ENCODE measurements at places on chromosomes 2 and 18.

DNA sequence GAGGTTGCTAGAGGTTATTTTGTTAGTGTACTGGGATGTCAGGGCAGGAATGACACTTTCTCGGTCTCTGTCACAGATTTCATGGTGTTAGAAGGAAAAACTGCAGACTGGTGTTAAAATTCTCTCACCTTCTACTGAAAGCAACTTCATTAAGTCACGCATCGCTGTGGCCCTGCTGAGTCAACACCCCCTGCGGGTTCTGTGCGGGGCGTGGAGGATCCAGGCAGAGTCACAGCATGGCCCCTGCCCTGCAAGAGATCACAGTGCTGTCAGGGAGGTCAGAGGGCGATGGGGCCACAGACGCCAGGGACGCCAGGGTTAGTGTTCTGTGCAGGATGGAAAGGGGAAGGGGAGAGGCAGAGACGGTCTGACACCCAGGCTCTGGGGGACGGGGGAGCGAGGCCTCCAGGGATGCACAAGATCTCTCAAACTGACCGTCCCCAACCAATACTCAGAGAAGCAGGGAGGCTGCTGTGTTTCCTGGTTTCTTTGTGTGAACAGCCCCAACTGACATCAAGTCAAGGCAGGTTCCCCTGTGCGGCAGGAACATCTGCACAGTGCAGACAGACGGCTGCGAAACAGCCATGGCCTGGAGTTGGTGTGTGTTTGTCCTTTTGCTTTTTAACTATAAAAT, 354.9 kb upstream of the SALL3 start:
- no peak for DNase-seq

DNA sequence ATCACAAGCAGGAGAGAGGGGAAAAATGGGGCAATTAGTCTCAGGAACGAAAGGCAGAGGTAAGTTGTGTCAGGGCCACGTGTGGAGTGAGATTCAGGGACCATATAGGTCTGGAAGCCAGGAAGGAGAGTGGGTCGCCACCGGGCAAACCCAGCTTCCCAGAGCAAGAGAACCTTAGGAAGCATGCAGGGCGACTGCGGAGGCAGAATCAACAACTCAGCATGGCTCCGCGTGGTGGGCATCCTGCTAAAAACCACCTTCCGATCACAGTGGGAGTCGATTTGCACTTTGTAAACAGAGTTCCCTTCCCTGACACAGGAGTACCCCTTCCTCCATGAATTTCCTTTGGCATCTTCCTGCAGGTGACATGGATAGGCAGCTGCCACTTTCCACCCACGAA, 114.6 kb downstream of the TTC32 start:
- no peak for DNase-seq

DNA sequence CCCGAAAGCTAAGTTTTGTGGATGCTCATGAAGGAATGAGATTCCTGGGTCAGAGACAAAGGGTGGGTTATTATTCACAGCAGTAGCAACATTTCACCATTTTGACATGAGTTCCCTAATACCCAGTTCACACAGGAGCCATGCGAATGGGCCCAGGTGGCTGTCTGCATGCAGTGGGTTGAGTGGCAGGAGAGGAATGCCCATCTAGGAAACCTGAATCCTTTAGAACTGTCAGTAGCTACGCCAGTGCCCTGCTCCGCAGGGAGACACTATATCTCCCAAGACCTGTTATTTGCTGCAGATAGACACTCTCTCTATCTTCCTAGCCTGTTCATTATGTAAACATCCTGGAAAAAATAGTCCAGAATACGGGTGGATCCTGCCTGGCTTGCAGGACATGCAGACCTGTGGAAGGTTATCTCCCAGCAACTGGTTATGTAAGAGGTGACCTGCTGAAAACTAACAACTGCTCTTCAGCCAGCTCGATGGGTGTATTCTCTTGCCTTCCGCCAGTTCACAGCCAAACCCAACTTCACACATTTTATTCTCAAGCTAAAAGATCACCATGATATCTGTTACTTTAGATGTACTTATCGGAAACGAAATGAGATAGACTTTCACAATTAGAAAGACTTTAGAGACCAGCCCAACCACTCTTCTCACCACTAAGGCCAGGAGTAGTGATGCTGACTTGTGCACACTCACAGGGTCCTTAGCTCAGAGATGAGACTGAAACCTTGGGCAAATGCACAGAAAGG, 59.1 kb downstream of the MBP start:
- no peak for DNase-seq

DNA sequence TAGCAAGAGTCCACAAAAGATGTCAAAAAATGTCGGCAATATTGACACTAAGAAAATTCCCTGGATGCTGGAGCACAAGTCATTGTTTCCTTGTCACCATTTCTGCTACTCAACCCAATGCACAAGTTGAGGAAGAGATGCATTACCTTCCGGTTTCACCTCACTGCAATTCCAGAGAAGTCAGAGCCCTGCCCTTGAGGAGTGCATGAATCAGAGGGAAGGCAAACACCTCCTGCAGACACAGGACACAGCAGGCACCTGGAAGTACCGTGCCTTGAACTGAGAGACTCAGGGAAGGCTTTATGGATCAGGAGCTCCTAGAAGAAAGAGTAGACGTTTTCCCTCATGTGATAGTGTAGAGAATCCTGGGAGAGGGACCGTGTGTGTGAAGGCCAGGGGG, 62.7 kb upstream of the ARL4C start:
- DNase-seq = no peak

All from anterior cingulate cortex (tissue), 58 donors.